T-helper 9 cell (primary cell): ENCODE measurements at places on chromosomes 1 and 21.

- DNase-seq, result no peak
Observed at GRCh38 chr21:21818898-21819297, 820.7 kb downstream of the NCAM2 start.

DNA sequence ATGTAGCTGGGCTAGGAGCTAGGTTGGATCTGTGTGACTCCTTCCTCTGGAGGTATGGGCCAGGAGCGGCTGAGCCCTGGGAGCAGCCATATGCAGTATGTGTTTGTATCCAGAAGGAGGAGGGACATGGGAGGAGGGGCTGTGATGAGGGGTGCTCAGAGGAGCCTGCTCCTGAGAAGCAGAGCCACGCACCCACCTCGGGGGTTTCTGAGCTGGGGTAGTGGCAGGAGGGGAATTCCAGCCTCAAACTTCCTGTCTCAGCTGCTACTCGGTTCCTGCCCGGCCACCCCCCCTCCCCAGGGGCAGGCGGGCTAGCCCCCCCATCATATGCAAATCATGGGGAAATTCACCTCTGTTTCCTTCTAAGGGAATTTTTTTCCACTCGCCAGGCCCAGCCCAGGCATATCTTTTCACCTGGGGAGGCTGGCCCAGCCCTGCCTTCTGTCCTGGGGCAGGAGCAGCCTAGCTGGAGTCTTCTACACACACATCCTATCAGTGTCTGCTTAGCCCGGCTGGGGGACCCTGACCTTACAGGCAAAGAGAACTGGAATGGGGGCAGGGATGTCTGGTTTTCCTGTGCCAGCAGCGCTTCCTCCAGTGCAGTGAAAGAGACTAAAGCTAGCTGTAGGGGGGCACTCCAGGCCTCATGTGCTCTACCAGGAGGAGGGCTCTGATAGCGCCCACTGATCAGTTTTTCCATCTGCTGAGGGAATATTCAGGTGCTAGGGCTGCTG, 3.0 kb downstream of the ZC3H12A start:
- DNase-seq, result peak; percentile 82

DNA sequence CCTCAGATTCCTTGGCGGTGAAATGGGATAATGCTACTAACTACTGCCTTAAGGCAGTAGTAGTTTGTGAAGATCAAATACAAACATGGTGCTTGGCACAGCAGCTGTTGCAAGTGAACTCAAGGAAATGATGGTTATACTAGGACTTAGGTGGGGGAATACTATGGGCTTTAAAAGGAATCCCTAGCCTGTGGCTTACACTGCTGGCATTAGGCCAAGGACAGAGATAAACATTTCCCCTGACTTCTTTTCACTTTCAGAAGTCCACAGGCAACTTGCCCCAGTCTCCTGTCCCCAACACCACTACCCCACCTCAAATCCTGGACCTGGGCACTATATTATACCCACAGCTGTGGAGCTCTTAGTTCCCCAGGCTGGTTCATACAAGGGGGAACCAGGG, 13.1 kb upstream of the VAMP4 start:
- DNase-seq, result no peak

- no peak for DNase-seq
Observed at GRCh38 chr1:48329486-48329885, 107.0 kb downstream of the SLC5A9 start.

GRCh38 chr1:221663321-221663720, 78.6 kb downstream of the DUSP10 start:
- DNase-seq, result no peak

DNA sequence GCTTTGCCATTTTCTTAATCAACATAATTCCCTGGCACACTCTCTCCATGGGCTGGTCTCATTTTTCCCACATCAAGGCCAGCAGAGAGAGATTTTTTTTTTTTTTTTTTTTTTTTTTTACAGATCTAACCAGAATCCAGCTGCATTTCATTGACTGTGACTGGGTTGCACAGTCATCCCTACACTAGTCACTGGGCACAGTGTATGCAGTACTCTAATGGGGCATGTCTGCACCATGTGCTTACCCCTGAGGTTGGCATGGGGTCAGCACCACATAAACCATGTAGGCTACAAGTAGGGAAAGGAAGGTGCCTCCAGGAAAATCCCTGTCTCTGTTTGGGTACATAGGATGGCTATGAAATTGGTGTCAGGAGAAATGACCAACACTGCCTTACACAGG, 64.1 kb upstream of the LRP8 start:
- DNase-seq, result no peak

DNA sequence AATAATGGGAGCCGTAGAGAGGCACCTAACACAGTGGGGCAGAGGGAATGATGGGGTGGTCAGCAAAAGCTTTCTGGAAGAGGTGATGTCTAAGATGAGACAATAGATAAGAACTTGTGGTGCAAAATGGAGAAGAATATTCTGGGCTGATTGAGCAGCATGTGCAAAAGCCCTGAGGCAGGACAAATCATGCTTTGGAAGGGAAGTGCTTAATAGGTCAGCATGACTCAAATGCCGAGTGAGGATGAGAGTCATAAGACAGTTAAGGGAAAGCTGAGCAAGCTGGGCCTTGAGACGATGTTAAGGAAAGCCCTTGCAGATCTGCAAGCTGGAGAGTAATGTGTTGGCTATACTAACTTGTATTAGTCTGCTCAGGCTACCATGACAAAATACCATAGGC, 37.3 kb upstream of the ASB17 start:
- DNase-seq, result no peak

DNA sequence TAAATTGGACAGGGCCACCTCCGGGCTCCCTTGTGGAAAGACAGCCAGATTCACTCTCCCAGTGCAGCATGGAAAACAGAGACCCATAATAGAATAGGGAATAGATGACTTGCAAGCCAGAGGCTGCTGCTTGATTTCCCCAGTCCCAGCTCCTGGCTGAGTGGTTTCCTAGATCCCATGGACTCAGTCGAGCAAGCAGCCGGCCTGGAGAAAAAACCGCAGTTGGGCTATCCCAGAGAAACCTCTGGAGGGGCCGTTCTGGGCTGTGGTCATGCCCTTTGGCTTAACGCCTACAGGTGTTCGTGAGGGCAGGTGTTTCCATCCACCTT, 61.7 kb downstream of the ELK4 start:
- DNase-seq, result no peak

DNA sequence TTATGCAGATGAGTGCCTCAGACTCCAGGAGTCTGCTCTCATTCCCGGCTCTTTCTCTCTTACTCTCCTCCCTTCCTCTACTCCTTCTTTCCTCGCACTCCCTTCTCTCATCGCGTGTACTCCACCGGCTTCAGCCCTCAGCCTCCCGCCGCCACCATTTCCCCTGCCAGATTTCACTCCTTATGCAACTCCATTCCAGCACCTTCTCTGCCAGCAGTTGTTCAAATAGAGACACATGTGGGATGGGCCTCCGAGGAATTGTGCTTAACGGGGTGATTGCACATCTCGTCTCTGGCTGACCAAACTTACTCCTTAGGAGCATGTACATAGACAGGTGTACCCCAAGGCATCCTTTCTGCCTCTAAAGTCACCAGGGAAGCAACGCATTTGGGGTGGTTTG, 2.1 kb downstream of the CNTN2 start:
- DNase-seq, result no peak

- DNase-seq, result no peak
Observed at GRCh38 chr1:149940427-149940826, 3.7 kb upstream of the MTMR11 start.

DNA sequence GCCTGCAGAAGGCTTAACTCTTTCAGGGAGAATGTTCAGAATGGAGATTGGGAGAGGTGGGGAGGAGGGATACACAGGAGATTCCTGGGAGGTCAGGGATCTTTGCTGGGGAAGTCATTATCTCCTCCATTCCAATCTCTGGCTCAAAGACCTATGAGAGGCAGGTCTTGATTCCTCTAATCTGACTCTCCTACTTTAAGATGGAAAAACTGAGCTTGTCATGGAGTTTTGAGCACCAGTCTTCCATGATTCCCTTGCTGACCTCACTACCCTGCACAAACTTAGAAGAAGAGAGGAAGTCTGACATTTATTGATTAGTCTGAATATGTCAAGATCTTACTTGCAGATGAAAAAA, 41.5 kb upstream of the SYNC start:
- no peak for DNase-seq

DNA sequence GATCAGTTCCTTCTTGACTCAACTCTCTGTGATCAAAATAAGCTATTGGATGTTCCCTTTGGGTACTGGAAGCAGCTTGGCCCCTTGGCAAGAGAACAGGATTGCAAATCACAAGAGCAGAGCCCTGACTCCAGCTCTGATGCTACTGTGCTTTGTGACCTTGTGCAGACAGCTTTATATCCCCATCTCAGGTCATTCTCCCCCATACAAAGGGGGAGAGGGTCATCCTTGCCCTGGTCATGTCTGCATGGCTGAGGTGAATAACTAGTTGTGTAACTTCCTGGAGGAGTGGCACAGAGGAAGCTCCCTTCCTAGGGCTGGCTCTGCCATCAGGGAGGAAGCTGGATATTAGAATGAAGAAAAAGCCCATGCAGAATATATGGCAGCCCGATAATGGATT, 142.9 kb downstream of the DHRS3 start:
- no peak for DNase-seq
